ENCODE measurements at places on chromosomes 6 and 20. TPM values are rescaled to one million over a fixed set of nuclear protein-coding genes. Genes with fewer than 3 reads are reported as not detected.

KIF16B gene
- 9.1 TPM for total RNA-seq

GRCh38 chr6:135226537-135226936 is 45.4 kb downstream of the MYB start:
- DNase-seq = no peak

FABP7 gene
- total RNA-seq = not detected

DNA sequence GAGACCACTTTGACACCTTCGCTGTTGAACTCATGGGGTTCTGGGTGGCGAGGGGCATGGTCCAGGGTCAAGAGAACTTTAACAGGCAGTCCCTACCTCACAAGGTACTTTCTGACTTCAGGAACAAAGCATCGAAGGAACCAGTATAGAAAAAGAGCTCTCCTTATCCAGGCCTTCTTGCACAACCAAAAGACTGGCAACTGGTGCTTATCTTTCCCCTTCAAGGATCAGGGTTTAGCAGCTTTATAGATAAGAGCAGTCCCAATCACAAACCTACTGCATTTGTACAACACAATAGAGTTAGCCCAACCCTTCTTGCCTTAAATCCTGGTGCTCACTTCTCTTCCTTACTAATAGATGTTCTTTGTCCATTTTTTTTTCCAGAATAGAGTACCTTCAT is 116.3 kb downstream of the SNX5 start:
- no peak for DNase-seq

- no peak for DNase-seq
These were observed 139.5 kb downstream of the C6orf58 start for GRCh38 chr6:127716465-127716864.

DNA sequence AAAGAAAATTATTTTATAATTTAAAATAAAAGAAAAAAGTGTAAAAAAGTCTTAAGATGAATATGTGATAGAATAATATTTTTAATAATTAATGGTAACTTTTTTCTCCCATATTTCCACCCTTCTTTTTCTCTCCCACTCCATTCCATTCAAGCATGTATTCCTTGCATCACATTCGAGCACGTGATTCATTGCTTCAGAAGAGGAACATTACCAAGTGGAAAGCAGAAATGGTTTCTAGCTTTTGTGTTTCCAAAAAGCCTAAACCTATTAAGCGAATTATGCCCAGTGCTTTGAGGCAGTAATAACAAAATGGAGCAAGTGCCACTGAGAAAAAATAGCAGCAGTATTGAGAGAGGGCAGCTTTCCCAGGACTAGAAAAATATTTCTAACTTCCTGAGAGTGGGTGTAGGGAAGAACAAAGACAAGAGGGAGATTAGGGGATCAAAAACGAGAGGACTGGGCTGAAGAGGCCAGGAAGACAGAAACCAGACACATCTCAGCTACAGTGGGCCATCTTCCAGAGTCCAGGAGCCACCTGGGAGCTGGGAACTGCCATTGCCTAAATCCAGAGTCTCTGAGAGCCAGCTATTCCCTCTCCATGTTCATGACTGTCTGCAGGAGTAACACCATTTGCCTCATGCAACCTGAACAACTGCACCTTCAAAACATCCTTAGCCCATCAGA is 15.0 kb upstream of the AKIRIN2 start:
- no peak for DNase-seq

MDFI gene
- not detected for total RNA-seq

SLC35D3 gene
- total RNA-seq = not detected

TOMM34 gene
- 22.7 TPM for total RNA-seq

- DNase-seq = no peak
These were observed 5.4 kb downstream of the UQCC2 start for GRCh38 chr6:33705955-33706725.

Data from activated B cell treated with CpG ODN at 0.5 μM for 24 hours (primary cell).